Activated T-cell treated with anti-CD3 and anti-CD28 coated beads, Interleukin-2, amount 50 U/mL, for 1 hour (primary cell): ENCODE measurements at places on chromosomes 16 and 17.

DNA sequence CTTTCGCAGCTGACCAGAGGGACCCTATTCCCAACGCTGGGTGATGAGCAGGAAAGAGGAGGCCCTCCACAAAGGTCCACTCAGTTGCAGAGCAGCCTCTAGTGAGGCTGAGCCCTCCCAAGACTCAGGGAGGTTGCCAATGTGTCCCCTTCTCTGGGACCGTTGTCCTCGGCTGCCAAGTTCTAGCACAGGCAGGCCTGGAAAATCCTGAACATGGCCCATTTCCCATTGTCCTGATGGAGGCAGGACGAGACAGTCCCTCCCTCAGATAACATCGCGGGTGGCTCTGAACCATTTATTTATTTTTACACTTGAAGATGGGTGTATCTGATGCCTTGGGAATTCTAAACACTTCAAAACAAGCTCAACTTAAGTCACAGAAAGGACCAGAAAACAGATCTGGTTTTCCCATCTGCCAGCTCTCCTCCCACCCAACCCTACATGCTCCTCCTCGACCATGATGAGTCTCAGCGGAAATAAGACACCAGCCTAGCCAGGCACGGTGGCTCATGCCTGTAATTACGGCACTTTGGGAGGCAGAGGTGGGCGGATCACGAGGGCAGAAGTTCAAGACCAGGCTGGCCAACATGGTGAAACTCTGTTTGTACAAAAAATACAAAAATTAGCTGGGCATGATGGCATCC is 12.8 kb downstream of the CDIP1 start:
- DNase-seq = no peak

- no peak for DNase-seq
Measured at GRCh38 chr17:49450735-49451134, 36.1 kb upstream of the PHB1 start.

DNA sequence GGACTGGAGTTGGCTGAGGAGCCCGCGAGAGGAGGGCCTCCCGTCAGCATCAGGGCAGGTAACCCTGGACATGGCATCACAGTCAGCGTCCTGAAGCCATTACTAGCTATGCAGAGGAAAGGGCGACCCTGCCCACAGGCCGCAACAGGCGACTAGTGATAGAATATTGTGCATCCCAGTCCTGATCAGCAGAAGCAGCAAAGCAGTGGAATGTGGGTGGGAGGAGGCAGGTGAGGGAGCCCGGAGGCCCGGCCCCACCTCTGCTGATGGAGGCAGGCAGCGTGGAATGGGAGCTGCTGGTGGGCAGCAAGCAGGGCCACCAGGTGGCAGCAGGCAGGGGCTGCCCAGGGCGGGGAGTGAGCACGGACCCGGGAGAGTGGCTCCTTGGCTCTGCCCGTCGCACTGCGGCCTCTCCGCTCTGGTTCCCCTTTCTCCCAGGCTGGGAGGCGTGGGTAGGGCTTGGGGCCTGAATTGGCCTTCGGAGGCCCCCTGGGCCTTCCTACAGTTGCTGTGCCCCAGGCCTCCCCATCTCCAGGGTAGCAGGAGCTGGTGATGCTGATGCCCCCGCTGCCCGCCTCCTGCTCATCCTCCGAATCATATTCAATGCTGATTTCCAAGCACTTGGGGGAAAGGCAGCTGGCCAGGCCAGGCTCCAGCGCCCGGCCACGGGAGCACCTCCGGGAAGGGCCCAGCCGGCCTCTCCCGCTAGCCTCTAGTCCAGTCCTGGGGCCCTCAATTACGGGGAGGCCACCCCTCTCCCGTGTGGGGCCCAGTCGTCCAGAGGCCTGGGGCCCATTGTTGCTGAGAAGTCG is 20.2 kb downstream of the TSPOAP1 start:
- DNase-seq = no peak

DNA sequence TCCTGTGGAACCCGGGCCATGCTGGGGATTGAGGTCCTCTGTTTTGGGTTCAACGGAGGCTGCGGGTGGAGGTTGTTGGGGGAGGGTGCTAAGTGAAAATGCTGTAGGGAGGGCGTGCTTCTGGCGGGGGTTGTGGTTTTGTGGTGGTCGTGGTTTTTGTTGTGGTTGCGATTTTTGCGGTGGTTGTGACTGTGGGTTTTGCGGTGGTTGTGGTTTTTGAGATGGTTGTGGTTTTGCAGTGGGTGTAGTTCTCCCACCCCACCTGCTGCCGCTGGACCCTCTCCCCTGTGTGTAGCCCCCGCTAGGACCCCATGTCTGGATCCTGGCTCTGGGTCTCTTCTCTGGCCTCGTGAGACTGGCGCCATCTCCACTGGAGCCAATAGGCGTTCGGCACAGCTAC is 4.9 kb upstream of the SSTR5 start:
- no peak for DNase-seq

- peak; percentile 30 for DNase-seq
Measured at GRCh38 chr17:27630607-27631410, at the start of gene LGALS9. Gene LGALS9, plus strand, starts transcription at chr17:27631188. Its CDS starts 78 bp downstream, at chr17:27631266.

DNA sequence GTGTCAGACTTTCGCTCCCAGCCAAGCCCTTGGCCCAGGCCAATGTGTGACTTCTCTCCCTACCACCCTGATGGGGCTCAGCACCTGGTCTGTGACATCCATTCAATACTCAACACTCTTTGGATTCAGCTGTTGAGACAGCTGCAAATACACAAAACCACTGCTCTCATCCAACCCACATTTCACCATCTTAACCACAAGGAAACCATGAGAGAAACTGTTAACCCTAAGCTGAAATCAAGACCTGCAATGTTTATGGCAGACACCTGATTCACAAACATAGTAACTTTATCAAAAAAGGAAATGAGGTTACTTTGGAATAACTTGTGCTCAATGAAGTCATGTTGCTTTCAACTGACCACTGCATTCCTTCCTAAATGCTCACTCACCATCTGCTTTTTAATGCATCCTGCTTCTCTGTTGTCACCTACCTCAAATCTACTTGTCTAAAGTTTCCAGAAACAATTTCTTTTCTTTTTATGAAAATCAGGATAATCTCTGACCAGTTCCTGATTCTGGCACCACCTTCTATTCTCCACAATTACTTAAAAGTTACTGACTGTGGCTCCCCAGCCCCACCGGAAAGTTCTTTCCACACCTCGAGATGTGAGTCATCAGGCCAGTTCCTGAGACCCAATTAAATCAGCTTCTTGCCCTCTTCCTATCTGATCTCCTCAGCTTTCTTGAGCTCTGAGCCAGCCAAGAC is 88.2 kb downstream of the NOG start:
- DNase-seq = no peak

DNA sequence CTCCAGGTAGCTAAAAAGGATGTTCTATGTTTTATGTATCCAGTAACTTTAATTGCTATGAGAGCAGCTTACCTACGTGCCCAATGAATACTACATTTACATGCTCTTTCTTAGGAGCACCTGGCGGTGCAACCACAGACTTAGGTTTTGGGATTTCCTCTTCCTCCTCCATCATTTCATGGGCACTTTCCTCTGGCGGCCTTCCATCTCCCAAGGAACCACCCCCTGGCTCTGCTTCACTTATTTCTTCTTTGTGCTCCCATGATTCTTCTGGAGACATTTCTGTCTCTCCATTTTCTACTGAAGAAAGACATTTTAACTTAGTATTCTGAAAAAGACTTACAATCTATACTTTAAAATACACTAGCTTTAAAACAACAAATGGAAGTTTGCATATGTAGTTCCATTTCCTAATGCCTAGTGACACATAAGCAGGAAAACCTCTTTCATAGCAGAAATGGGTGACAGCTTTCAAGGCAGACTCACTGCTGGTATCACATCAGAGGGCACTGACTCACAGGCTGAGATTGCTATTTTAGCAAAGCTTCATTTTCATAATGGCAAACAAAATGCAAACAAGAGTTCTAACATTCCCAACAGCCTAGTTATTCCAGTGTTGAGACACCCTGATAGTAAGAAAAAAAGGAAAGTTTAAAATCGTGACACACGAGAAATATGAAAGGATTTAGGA is 19.1 kb downstream of the GSPT1 start:
- no peak for DNase-seq

DNA sequence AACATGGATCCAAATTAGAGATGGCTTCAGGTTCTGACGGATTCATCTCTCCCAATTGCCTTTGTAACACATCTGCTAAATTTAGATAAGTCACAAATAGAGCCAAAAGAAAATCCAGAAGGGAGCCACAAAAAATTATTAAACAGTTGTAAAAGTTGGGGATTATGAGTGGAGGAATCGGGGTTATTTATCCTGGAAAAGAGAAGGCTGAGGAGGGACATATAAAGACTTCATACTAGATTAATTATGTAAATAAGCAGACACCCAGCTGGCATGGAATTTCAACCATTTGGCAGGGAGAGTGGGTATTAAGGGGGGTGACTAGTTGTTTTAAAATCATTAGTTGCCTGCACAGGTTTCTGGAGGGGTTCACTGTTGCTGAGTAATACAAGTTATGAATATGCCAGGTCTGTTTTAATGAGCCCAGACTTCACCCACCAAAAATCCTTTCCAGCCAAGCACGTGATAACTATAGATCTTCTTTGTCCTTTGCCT is 89.6 kb downstream of the CDH13 start:
- DNase-seq = no peak

DNA sequence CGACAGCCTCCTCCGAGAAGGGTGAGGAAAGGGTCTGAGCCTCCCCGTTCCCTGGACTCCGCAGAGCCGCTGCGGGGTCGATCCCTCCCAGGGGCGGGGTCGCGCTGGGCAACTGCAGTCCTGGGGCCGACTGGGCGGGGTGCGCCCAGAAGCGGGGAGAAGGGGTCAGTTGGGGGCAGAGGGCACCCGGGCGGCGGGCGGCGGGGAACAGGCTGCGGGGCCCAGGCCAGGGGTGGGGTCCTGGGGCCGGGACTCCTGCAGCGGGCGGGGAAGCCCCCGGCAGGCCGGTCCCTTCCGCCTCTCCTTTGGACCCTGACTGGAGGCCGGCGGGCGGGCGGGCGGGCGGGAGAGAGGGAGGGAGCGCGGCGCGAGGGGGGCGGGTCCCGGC is 352 bp downstream of the GGNBP2 start:
- no peak for DNase-seq

GRCh38 chr16:14569213-14569612 is 60.8 kb downstream of the PARN start:
- DNase-seq = no peak

GRCh38 chr17:880443-881269 is 98.5 kb downstream of the MRM3 start:
- no peak for DNase-seq

DNA sequence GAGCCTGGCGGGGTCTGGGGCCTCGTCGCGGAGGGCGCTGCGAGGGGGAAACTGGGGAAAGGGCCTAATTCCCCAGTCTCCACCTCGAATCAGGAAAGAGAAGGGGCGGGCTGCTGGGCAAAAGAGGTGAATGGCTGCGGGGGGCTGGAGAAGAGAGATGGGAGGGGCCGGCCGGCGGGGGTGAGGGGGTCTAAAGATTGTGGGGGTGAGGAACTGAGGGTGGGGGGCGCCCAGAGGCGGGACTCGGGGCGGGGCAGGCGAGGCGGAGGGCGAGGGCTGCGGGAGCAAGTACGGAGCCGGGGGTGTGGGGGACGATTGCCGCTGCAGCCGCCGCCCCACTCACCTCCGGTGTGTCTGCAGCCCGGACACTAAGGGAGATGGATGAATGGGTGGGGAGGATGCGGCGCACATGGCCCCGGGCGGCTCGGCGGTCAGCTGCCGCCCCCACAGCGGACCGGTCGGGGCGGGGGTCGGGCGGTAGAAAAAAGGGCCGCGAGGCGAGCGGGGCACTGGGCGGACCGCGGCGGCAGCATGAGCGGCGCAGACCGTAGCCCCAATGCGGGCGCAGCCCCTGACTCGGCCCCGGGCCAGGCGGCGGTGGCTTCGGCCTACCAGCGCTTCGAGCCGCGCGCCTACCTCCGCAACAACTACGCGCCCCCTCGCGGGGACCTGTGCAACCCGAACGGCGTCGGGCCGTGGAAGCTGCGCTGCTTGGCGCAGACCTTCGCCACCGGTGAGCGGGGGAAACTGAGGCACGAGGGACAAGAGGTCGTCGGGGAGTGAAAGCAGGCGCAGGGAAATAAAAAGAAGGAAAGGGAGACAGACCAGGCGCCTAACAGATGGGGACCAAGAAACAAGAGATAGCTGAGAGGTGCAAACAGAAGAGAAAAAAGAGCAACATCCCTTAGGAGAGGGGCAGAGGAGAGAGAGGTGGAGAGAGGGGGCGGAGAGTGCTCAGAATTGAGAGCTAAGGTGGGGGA is at the start of gene PNMT:
Gene PNMT, plus strand, starts transcription at position 509 of the 980 bp plus-strand sequence. Its CDS starts 23 bp downstream, at position 532.
- peak; percentile 69 for DNase-seq

DNA sequence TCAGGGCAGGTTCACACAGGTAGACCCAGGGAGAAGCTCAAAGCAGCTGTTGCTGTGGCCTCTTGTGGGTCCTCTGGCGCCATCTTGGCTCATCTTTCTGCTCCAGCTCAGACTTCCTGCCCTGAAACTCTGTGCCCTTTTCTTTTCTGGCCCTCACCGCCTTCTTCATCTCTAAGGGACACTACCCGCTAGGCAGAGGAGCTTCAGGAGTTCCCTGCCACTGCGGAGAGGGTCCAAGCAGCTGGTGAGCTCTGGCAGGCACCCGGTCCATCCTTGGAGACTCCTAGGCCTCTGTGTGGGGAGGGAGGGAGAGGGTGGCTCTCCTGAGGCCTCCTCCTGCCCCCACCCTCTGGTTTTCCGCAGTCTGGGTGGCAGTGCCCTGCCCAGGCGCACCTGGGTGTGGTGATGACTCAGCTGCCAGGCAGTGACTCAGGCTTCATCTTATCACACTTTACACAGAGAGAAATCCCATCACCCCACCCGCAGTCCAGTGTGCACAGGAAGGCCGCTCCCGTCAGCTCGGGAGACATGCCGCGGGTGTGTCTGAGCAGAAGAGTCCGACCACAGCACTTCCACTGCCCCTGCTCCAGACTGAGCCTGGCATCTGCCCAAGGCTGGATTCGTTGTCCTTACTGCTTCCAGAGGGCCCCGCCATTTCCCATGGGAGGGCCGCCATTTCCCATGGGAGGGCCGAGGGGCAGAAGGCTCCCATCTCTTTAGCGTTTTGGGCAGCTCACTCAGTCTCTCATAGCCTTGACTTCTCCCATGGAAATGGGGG is 7.3 kb downstream of the NT5C start:
- peak; percentile 67 for DNase-seq

GRCh38 chr17:30363715-30364202 is 15.0 kb upstream of the CPD start:
- DNase-seq = peak; percentile 67

DNA sequence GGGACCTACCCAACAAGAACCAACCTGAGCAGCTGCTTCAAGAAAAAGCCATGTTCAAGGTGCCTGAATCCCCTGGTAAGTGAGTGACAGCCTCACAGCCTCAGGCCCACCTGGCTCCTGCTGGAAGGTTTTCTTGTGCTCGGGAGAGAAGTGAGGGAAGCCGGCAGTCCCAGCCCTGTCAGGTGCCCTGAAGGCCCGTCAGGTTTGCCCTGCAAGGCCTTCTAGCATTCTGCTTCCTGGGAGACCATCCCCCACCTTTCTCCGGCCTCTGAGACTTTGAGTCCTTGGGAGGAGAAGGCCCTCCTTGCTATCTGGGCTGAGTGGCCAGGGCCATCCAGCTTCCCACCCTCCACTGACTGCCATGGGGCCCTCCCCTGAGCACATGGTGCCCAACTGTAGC is 166.7 kb upstream of the ZNF267 start:
- no peak for DNase-seq

GRCh38 chr17:46720408-46720807 is 98.1 kb downstream of the WNT3 start:
- no peak for DNase-seq

GRCh38 chr16:78695391-78695790 is 595.9 kb downstream of the WWOX start:
- no peak for DNase-seq

GRCh38 chr16:31569360-31569717 is 41.6 kb downstream of the AHSP start:
- no peak for DNase-seq
